ENCODE measurements at places on chromosomes 5 and 9. TPM values are rescaled to one million over a fixed set of nuclear protein-coding genes. Genes with fewer than 3 reads are reported as not detected.

Gene FUBP3
- 83.0 TPM for total RNA-seq

Gene S100Z
- total RNA-seq = not detected

Gene IL3
- not detected for total RNA-seq

Gene FBLL1
- 5.3 TPM for total RNA-seq

Gene TAF11L6
- not detected for total RNA-seq

Gene ARL14EPL
- total RNA-seq = not detected

Gene TMEM252
- total RNA-seq = not detected

Gene POLR1E
- total RNA-seq = 38.8 TPM

Gene BARHL1
- not detected for total RNA-seq

Gene CYLC2
- total RNA-seq = not detected

DNA sequence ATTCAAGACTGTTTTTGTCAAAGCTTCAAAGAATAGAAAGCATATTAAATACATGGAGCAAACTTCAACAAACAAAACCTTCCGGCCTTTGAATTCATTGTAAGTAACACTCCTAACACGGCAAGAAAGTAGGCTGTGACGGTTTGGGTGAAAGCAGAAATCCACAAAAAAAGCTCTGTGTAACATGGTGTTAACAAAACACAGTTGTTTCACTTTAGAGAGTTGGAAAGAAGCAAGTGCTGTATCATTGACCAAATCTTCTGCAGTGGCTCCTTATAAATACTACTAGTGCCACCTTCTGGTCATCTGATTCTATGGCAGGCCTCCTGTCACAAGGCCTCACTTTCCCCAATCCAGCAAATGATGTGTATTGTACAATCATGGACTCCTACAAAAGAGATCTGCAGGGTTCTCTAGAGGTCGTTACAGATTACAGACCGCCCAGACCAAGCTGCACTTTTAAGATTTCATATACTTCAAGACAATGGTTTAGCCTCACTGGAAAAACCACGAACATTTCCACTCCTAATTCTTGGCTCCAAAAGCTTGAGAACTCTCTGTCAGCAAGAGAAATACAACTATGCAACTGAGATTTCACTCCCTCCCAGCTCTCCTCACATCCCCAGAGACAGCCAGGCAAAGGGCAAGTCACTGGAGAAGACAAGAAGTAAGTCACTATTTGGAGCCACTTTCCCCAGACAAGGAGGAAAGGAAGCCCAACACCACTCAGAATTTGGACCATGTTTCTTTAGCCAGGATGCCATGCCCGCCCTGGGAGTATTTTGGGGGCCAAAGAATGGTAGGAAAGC, 196.2 kb downstream of the DTWD2 start:
- DNase-seq = peak; percentile 22

DNA sequence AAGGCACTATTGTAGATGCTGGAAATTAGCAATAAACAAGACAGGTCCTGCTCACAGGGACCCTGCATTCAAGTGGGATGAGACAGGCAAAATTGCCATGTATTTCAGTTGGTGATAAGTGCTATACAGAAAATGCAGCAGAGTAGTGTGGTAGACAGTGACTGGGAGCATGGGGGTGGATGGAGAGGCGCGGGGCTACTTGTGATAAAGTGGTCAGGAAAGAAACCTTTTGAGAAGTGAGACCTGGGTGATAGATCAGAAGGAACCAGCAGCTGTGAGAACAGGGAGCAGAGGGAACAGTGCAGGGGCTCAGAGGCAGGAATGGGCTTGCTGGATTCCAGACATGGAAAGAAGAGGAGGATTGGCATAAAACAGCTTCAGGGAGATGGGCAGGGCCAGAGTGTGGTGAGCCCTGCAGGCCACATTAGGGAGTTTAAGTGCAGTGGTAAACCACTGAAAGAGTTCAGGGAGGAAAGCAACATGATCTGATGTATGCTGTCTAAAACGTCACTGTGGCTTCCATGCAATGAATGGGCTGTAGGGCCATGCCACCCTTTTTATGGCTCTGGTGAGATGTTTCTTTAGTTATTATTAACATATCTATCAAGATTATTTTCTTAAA, 7.3 kb downstream of the CRHBP start:
- DNase-seq = peak; percentile 13

GRCh38 chr9:6978591-6978990, 220.8 kb downstream of the KDM4C start:
- no peak for DNase-seq

DNA sequence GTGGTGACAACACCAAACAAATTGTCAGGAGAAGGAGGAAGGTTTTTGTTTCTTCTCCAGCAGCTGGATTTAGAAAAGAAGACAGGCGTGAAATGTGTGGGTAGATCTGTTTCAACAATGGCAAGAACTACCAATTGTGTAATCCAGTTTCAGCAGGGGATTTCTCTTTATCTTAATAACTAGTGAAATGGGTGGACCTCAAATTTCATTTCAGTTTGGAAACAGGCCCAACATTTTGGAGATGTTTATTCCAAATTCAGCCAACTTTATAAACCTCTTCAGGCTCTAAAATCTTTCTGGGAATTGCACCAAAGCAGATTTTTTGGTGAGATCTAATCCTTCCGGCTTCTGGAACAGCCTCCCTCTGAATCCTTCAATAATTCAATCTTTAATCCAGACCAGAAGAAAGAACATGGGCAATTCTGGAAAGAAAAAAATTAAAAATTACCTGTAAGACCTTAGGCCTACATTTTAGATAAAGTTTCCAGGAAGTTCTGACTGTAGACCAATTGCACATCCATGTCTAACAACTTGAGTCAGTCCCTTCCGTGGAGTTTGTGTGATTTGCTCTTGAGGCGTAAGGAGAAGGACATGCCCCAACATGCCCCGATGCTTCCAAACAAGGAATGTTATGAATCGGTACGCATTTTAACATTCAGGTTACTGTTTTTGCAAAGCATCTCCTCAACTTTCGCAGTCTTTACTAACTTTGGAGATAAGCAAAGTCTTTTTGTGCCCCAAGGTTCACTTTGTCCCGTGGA, 423.6 kb downstream of the IRX1 start:
- DNase-seq = no peak

DNA sequence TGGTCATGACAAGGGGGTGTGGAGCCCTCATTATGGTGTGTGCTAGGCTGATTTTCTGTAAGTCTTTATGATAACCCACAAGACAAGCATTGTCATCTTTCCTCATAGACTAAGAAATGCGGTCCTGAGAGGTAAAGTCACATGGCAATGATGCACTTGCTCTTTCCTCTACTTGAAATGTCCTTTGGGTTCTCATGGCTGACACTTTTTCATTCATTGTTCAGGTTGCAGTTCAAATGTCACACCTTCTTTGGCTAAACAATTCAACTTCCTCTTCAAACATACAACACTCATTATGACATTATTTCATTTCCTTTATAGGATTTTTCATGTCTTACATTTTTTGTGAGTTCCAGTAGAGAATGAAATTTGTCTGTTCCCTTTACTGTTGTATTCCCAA, 323.6 kb upstream of the PRR16 start:
- no peak for DNase-seq

DNA sequence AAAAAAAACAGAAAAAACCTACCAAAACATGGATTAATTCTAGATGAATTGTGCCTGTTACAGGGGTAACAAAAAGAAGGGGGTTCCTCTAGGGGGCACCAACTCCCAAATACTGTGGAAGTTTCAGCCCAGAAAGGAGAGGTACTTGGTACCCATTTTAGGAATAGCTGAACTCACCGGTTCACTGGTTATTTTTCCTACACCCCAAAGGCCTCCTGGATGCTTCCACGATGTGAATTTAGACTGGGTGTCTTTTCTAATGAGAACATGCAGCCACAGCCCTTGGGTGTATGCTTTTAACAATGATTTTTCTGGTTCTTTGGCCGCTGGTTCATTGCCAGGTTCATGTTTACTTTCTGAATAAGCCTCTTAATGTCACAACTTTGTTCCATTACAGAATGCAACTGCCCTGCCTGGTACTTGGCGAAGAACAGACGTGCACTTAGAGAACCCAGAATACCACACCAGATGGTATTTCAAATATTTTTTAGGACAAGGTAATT, 46.7 kb downstream of the GARNL3 start:
- peak; percentile 54 for DNase-seq

GRCh38 chr9:104269996-104270963, 176.2 kb downstream of the SMC2 start:
- DNase-seq = no peak

DNA sequence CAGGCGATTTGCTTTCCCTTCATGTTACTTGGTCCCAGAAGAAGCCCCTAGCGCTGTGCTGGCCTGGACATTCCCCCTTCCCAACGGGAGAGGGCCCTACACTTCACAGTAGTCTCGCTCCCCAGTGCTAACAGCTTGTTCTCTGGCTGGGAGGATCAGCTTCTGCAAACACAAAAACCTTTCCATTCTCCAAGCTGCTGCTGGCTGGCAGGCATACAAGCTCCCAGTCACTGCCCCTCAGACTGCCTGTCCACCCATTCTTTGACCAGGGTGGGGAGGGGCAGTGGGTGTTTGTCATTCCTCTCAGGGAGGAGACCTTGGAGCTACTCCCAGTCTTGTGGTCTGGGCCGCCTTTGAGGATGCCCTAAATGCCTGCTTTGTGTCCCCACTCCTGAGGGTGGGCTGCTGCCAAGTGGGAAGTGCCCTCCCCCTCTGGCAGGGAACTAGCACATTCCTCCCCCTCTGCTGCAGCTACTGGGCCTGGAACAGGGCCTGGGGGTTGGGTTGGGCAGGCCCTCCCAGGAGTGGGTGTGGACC, 20.8 kb downstream of the ENHO start:
- DNase-seq = peak; percentile 42

DNA sequence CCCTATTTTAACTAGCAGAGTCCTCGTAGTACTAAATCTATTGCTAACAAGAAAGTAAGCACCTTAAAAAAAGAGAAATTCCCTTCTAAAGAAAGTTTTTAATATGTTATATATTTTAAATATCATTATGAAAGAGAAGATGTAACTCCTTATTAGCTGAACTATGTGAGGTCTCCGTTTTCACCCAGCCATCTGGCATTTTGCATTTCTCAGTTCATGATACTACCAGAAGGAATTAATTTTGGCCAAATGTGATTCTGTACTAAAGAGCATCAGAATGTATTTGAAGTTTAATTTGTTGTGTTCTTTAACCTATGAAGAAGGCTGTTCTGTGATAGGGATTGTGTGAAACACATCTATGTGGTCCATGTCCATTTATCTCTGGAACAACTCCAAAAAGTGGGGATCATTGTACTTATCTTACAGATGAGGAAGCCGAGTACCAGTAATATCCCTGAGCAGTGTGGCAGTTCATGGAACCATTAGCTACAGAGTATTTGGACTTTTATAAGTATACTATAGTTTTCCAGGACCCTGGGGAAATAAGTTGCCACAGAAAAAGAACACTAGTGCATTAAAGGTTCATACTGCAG, 29.8 kb downstream of the TNFAIP8 start:
- DNase-seq = no peak

- peak; percentile 93 for DNase-seq
Measured at GRCh38 chr9:36765468-36766341, 193.0 kb downstream of the MELK start.

DNA sequence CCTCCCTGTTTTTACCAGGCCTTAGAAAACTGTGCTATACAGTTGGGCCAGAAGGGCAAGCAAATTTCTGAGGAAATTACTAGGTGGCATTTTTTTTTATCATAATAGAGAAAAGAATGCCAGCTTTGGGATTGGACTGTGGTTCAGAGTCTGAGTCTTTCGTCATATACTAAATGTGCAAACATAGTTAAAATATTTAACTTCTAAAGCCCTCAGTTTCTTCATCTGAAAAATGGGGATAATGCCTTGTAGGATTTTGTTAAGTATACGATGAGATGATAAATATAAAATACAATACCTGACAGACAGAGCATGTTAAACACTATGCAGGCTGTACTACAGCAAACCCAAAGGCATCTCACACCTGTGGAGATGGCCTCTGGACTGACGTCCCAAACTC, 87.3 kb upstream of the GRHPR start:
- no peak for DNase-seq

GRCh38 chr5:42718591-42718990, 38.0 kb upstream of the CCDC152 start:
- DNase-seq = no peak

- DNase-seq = no peak
Measured at GRCh38 chr9:86079865-86080469, 19.4 kb downstream of the GOLM1 start.

DNA sequence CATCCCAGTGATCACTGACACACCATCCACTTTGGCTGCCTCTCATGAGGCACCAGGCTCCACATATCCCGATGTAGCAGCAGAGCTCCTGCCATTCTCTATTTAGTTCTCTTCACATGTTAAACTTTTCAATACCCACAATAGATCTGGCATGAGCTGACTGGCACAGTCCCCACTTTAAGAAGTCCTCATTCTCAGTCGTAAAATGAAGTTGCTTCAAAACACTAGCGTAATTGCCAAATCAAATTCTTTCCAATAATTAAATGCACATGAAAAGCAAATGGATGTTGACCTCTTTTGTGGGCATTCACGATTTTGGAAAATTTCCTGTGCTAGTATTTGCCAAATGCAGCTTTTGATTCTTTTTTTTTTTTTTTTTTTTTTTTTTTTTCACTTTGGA, 32.4 kb downstream of the HAPLN1 start:
- DNase-seq = no peak

DNA sequence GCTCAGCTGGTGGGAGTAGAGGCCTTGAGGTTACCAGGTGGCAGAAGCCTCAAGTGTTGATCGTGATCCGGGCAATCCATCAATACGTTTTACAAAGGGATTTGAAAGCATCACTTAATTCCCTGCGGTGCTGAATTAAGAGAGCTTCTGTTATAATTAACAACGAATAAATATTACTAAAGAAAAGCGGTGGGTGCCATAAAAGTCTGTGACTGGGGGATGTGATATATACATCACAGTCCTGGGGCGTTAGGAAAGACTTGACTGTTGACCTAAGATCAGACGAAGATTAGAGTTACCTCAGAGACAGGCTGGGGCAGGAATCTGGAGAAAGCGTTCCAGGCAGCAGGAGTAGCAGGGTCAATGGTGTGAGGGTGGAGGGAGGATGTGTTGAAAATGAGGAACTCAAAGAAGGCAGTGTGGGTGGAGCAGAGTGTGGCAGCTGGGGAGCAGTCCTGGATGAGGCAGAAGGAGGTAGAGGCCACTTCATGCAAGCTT, 6.7 kb upstream of the C5orf63 start:
- DNase-seq = no peak

- DNase-seq = peak; percentile 6
Measured at GRCh38 chr9:92714787-92715487, 45.0 kb upstream of the IPPK start.

- no peak for DNase-seq
Measured at GRCh38 chr5:40689438-40689837, 9.7 kb downstream of the PTGER4 start.

DNA sequence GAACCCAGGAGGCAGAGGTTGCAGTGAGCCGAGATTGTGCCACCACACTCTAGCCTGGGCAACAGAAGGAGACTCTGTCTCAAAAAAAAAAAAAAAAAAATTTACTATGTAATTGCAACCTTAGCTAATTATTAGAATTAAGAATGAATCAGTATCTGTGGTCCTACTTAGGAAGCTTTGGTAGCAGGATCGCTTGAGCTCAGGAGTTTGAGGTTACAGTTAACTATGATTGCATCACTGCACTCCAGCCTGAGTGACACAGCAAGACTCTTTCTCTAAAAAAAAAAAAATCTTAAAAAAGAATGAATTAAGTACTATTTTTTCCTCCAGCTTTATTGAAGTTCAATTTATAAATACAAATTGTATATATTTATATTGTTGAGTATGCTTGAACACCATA, 16.7 kb downstream of the NDUFAF2 start:
- DNase-seq = no peak

GRCh38 chr9:107112707-107113243, 170.3 kb upstream of the RAD23B start:
- DNase-seq = no peak

GRCh38 chr9:125487842-125488241, 219.2 kb downstream of the MAPKAP1 start:
- DNase-seq = no peak

GRCh38 chr5:129410488-129410887, 49.6 kb upstream of the ADAMTS19 start:
- peak; percentile 19 for DNase-seq
